Mammary epithelial cell (primary cell): ENCODE measurements at places on chromosomes 7 and 10.

DNA sequence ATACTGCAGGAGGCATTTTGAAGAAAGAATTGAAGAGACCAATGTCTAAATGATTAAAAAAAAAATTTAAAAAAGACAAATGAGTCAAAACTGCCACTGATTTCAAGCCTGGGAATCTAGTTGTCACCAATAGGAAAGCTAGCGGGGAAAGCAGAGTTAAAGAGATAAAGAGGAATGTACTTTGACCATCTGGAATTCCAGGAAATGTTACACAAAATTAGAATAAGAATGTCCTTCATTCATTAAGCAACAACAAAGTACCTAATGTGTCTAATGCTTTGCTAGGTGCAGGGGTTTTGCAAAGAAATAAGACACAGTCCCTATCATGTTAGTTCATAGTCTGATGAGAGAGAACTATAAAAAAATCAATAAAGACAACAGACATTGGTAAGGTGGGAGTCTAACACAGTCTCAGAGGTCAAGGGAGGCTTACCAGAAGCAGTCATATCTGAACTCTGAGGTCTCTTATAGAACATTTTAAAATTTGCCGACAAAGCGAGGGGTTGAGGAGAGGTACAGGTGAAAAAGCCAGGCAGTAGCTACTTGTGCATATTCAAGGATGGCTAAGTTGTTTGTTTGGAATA, 8.8 kb upstream of the TYSND1 start:
- DNase-seq: no peak

DNA sequence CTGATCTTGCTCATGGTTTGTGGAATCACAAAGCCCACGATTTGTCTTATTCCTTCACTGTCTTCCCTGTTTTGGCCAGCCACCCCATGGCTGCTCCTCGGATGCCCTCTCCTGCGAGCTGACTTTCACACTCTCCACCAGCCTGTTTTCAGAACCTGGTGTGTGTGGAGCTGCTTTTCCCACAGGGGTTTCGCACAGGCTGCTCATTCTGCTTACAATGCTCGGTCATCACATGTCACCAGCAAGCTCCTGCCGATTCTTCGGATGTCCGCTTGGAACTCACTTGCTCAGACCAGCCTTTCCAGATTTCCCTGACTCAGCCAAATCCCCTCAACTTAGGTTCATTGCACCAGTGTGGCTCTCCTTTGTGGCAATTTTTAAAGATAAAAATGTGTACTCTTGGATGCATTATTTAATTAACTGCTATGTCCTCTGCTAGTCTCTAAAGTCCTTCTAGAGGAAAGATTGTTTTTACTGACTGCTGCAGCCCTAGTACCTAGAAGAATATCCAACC, 1018.6 kb upstream of the LRRTM3 start:
- DNase-seq: no peak

- peak; percentile 24 for DNase-seq
Measured at GRCh38 chr7:94449151-94449725, 54.5 kb downstream of the COL1A2 start.

DNA sequence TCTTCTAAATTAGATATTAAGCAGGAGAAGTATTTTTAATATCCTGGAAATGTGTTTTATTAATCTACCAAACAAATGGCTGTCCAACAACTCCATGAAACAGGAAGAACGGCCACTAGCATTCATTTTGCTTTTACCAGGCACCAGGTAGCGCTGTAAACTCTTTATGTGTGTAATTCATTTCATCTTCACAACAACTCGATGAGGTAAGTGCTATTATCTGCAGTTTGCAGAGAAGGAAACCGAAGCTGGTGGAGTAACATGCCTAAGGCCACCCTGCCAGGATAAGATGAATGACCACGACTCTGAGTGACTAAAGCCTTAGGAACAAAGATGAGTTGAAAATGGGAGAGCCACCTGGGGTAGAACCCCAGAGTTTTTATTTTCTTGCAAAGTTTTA, 101.2 kb downstream of the KIAA1217 start:
- peak; percentile 54 for DNase-seq

DNA sequence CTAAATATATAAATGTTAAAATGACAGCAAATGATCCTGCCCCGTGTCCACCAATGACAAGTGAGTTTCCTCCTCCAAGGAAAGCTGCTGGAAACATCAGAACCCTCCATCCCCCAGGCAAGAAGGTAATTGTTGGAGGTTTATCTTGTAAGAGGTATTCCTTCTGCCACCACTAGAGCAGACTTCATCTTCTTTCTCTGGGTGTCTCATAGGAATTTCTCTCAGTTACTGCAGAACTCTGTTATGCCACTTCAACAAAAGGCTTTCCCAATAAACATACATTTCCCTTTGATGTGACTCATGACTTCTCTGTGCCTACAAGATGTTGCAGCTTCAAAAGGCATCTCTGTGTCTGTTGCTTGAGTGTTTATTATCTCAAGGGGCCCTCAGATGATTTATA, 279.1 kb downstream of the BMPER start:
- DNase-seq: no peak

DNA sequence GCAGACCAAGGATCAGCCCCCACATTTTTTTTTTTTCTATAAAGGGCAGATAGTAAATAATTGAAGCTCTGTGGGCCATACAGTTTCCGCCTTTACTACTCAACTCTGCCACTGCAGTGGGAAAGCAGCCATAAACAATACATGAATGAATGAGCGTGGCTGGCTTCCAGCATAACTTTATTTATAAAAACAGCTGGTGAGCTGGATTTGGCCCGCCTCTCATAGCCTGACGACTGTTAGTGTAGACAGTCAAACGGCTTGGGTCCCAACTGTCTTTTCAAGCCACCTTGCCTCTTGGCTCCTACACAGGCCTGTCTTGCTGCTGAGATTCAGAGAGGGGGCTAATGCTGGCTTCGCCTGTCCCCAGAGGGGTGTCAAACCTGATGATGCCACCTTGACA, 169.8 kb upstream of the GPR26 start:
- no peak for DNase-seq

- DNase-seq: no peak
Measured at GRCh38 chr7:44973610-44974401, 5.0 kb downstream of the MYO1G start.

- no peak for DNase-seq
Measured at GRCh38 chr7:91843831-91844230, 36.7 kb downstream of the MTERF1 start.

DNA sequence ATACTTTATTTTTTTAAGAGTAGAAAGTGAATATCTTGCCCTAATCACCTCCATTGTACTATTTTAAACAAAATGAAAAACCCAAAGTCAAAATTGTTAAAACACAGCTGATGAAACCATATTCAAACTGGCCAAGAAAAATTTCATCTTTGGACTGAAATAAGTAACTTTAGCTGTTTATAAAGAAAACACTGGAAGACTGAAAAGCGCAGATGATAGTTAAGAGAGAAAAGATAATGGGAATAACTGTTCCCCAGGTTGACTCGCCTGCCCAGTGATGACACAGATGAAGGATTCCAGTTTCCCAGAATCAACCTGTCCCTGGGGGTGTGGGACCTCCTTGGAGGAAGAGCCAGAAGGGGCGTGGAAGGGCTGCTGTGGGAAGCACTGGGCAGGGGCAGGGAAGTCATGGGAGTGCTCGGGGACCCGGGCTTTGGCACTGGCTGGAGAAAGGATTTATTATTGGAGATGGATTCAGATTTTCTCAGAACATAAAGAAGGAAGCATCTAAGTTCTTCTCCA, 43.1 kb downstream of the DENND2A start:
- no peak for DNase-seq

DNA sequence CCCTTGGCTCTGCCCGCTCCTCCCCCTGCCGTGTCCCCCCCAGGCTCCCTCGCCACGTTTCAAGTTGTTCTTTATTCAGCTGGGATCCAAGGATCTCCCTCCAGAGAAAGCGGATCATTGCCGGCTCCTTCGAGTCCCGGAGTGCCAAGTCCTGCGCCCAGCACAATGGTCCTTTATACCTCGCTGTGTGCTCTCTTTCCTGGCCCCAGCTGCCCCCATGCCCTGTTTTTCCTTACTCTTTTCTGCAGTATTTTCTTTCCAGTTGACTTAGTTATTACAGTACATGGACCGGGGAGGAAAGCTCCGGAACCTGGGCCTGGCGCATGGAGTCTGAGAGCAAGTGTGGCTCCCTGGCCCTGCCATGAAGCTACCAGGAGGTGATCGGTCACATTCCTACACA, 88.1 kb upstream of the KMT2C start:
- no peak for DNase-seq

DNA sequence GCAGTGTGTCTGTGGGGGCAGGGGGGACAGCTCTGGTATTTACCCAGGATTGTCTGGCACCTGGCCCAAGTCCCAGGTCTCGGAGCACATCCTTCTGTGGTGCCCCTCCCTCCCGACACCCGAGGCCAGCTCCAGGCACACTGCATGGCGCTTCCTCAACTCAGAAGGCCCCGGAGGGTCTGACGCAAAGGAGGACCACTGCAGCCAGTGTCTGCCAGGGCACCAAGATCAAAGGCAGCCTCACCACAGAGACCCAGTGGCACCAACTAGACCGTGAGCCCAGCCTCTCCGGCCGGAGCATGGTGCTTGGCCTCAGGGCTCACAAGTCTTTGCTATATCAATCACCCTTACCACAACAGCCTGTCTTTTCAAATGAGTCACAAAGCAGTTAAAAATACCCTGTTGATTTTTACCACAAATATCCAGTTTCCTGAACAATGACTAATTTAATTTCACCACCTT, 99.3 kb upstream of the DDC start:
- peak; percentile 89 for DNase-seq

- DNase-seq: peak; percentile 35
Measured at GRCh38 chr10:68560186-68560942, at the start of gene TET1. Gene TET1 (plus strand): TSS chr10:68560337. CDS start chr10:68572339, 12,002 bp downstream.

- DNase-seq: no peak
Measured at GRCh38 chr7:105161366-105161765, 147.4 kb downstream of the KMT2E start.

DNA sequence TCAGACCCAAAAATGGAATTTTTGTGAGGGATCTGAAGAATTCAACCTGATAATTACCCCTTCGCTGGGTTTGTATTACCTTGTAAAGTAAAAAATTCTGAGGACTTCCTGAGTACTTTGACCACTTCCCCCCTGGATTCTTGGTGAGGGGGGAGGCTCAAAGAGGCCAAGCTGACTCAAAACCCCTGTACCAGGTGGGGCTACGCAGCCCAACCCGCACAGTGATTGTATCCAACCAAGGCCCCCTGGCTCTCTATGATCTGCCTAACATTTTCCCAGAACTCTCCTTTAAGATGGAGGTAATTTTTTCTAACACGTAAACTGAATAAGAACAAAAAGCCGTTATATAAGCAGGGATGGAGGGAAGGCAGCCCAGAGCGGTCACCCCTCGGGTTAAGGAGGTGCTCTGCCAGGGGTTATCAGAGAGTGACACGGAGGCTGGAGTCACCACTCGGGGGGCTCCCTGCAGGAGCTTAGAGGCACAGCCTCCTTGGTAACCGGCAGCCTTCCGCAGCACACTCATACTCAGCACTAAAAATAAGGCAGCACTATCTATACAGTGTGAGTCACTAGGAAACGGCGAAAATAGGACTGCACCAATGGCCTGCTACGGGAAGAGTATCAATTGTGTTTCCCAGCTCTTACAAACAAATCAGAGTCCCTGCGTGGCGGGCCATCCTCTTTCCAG, 255.4 kb downstream of the ELMO1 start:
- DNase-seq: no peak

- no peak for DNase-seq
Measured at GRCh38 chr10:87506956-87507355, 2.3 kb downstream of the MINPP1 start.

DNA sequence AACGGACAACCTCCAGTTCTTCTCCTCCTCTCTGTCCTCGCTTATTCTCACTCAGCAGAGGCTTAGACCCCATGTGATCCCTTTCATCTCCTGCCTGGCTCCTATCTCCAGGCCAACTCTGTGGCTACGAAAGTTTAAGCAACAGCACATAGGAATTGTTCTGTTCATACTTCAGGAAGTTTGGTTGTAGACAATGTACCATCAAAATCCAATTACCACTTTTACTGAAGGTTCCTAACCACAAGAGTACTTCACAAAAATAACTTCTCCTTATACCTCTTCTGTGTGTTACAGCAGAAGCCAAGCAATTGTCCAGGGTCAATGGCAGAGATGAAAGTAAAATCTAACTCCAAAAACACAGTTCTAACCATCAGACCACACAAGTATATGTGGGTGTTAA, 80.0 kb downstream of the SLC25A13 start:
- DNase-seq: no peak

- no peak for DNase-seq
Measured at GRCh38 chr10:71769279-71769823, 4.0 kb downstream of the VSIR start.

- peak; percentile 94 for DNase-seq
Measured at GRCh38 chr10:117441812-117442443, 66.7 kb upstream of the PDZD8 start.

GRCh38 chr10:132858121-132859081, 72.5 kb upstream of the NKX6-2 start:
- DNase-seq: no peak

DNA sequence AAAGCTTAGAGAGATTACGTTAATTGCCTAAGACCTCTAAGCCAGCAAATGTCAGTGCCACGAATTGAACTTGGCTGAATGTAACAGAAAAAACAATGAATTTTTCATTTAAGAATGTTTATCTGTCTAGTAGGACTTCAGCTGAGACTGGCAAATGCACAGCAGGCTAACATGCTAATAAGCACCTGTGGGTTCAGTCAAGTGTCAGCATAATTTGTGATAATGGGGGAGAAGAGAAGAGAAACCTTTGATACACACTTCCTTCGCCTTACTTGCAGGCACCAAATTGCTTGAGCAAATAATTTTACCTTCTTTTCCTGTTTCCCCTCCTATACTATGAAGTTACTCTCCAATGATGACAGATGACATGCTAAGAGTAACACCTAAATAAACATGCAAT, 1136.5 kb upstream of the SORCS1 start:
- DNase-seq: no peak

- no peak for DNase-seq
Measured at GRCh38 chr7:155709453-155709852, 65.0 kb downstream of the RBM33 start.

GRCh38 chr7:103297837-103298179, 573 bp downstream of the PMPCB start:
- no peak for DNase-seq

DNA sequence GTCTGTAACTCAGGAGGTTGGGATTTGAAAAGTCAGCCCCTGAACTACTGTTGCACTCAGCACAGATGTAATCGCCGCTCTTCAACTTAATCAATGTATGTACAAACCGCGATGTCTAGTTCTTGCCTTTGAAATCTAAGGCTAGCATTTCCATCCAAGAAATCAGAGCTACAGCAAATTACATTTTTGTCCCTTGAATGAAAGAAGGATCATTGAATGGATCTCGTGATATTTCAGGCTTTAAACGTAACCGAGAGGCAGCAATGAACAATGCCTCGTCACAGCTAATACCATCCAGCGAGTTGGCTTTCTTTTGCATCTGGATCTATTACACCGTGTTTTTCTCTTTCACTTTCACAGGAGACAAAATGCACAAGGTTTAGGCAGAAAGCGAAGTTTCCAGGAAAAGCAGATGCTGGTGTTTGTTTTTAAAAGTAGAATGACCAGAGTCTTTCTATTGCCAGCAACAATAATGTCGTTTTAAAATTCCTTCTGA, 5.5 kb downstream of the SKIDA1 start:
- peak; percentile 68 for DNase-seq
